NCI-H2171 (cell line): ENCODE measurements at places on chromosomes 5 and 9.

GRCh38 chr5:123449424-123449974 lies 26.3 kb upstream of the CEP120 start:
- no peak for DNase-seq

DNA sequence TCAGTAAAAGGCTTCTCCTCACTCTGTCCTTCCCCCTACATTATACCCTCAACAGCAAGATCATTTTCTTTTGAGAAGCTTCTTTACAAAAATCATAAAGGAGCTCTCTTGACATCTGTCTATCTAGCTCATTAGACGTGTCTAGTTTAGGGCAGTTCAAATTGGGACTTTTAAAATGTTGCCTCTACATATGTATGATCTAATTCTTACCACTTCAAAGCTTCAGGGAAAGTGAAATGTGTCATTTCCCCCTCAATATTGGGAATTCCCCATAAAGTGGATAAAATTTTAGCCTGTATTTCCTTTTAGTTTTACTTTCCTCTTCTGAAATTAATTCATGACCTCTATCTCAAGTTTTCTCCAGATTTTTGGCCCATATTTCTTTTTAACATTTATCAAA lies 323.7 kb downstream of the ARRDC3 start:
- DNase-seq: no peak

DNA sequence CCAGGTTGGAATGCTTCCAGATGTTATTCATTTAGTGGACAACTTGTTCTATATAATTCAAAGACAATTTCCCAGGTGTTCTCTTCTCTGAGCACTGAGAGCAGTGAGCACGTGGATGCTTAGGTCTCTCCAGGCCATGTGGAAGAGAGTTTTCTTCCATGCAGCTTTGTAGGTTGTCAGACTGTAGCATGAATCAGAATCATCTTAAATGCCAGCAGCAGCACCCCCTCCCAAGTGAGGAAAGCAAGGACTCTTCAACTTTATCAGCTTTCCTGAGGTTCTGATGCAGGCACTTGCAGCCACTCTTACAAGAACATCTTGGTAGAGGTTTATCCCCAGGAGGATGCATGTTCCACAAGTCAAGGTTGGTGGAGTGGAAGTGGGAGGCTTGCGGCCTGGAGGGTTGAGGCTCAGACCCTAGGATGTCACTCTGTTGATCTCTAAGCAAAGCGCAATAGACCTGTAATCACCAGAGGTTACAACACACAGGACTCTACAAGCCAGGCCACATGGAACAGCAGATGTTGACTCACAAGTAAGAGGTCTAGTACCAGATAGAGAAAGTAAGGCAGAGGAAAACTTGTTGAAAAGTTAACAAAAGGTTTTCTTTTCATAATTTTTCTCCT lies 47.7 kb downstream of the UGCG start:
- no peak for DNase-seq

- DNase-seq: no peak
Observed at GRCh38 chr5:116613445-116613844, 38.8 kb upstream of the SEMA6A start.

GRCh38 chr5:110342683-110343082 lies 383.8 kb downstream of the TMEM232 start:
- DNase-seq: no peak
